Mesendoderm (in vitro differentiated cells): ENCODE measurements at places on chromosomes 12 and 14.

DNA sequence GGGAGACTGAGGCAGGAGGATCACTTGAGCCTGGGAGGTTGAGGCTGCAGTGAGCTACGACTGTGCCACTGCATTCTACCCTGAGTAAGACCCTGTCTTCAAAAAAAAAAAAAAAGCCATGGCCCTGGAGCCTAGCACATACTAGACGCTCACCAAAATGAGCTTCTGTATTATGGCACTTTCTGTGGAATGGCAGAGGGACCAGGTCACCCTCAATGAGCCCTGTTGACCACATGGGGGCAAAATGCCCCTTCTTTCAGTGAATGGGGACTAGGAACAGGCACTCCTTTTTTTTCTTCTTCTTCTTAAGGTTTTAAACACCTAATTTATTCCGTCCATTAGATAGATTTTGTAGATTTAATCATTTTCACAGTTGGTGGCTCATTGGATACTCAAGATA, 50.5 kb downstream of the FAM222A start:
- DNase-seq = peak; percentile 41

DNA sequence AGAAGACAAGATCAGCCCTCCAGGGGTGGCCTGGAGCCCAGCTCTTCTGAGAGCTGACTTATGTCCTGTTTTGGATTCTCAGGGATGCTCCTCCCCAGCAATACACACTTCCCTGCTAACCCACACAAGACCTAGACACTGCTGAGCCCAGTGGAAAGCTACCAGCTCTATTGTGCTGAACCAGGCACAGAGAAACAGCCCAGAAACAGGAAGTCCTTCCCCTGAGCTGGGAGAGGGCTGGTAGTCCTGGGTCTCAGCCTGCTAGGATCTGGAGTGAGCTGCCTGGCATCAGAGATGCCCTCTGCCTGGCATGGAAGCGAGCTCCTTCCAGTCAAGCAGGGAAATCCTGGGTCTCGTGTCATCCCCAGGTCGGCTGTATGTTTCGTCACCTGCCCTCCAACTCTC, 1.2 kb upstream of the LAG3 start:
- DNase-seq = no peak

- DNase-seq = no peak
These were observed 15.7 kb downstream of the MYRFL start for GRCh38 chr12:69840727-69841126.

DNA sequence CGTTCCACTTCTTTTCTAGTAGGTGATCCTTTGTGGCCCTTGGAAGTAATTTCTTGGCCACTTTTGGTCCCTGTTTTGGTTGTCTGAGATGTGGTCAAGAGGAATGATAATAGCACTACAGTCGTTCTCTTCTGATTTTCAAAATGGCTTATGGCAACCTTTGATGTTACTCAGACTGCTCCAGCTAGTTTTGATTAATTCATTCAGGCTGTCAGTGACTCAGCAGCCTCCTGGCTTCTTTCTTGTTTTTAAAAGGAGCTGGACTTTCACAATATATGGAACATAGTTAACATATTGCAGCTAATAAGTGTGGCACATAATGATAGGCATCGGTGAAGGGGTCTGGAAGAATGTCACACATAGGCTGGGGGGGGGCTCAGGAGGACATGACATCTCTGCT, 47.3 kb downstream of the WDR20 start:
- no peak for DNase-seq

DNA sequence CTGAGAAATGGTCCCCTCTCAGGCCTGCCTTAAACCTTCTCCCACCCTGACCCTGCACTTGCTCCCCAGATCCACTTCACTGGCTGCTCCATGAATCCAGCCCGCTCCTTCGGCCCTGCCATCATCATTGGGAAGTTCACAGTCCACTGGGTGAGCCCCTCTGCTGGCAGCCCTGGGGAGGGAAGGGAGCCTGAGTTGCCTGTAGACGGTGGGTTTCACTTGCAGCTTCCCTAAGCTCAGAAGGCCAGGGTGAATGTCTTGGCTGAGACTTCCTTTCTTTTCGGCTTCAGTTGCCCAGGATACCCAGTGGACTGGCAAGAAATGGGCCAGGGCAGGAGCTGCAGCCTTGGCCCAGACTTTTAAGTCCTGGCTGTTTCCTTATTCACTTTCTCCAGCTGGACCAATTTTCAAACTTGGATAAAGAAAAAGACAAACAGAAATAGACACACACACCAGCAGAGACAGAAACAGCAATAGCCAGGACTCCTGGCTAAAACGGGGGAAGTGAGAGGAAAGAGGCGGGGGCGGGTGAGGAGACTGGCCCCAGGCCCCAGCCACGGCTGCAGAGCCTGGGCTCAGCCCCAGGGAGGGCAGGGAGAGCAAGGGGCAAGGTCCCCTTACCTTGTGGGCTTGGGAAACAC, 2.0 kb downstream of the AQP6 start:
- DNase-seq = no peak

- no peak for DNase-seq
These were observed 51.3 kb downstream of the PRICKLE1 start for GRCh38 chr12:42538203-42538602.

- no peak for DNase-seq
These were observed 102.6 kb upstream of the ESRRB start for GRCh38 chr14:76273346-76273745.
